ENCODE measurements at places on chromosomes 7 and 10.

- no peak for DNase-seq
Measured at GRCh38 chr7:70512144-70512543, 619.8 kb upstream of the GALNT17 start.

GRCh38 chr7:44373418-44373740 lies 48.0 kb upstream of the CAMK2B start:
- DNase-seq = no peak

GRCh38 chr7:126533715-126534114 lies 719.0 kb downstream of the GRM8 start:
- peak; percentile 84 for DNase-seq

DNA sequence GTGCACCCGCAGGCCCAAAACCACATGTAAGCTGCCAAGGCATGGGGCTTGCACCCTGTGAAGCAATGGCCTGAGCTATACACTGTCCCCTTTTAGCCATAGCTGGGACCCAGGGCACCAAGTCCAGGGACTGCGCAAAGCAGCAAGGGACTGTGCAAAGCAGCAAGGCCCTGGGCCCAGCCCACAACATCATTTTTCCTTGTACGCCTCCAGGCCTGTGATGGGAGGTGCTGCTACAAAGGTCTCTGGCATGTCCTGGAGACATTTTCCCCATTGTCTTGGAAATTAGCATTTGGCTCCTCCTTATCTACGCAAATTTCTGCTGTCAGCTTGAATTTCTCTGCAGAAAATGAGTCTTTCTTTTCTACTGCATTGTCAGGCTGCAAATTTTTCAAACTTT lies 24.8 kb downstream of the ARHGAP19 start:
- DNase-seq = no peak

DNA sequence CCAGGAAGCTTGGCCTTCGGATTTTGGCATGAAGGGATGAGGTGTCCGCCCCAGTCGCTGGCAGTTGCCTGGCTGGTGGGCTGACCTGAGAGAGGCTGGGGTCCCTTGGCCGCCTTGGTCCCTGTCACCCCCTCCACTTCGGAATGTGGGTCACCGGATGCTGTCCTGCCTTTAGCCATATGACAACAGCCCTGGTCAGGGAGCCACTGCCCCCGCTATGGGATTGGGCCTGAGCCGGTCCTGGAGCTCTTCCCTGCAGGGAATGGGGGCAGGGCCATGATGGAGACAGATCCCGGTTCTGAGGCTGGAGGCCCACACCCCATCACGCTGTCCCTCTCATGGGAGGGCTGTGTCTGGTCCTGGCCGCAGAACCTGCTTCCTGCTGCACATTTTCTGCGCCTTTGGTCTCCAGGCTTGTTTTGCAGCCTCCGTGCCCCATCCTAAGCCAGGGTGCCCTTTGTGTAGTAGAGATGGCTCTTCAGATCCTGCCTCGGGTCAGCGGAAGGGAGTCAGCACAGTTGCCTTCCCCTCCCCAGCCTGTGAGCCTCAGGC lies 22.6 kb downstream of the PFKFB3 start:
- DNase-seq = no peak

DNA sequence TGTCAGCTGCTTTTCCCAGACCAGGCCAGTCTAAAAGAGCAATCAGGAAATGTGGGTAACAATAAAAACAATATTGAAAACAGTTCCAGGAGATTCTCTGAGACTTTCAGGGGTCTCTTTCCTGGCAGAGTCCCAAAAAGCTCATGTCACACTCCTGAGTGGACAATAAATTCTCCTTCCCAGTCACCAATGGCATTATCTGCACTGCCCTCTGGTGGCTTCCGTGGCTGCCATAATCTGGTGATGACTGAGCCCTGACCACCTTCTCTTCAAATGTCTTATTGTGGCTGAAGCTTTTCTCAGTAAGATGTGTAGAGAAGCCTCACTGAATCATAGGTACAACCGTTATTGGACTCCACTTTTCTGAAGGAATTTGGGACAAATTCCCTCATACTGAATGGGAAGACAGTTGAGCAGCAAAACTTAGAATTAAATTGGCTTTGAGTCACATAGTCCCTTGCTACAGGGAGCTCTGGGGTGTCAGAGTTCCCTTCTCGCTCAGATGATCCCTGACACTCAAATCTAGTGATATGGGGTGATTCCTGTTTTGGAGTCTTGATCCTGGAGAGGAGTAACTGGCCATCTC lies 24.4 kb upstream of the ASAH2 start:
- DNase-seq = no peak

- no peak for DNase-seq
Measured at GRCh38 chr7:157193274-157193673, 54.5 kb downstream of the UBE3C start.

DNA sequence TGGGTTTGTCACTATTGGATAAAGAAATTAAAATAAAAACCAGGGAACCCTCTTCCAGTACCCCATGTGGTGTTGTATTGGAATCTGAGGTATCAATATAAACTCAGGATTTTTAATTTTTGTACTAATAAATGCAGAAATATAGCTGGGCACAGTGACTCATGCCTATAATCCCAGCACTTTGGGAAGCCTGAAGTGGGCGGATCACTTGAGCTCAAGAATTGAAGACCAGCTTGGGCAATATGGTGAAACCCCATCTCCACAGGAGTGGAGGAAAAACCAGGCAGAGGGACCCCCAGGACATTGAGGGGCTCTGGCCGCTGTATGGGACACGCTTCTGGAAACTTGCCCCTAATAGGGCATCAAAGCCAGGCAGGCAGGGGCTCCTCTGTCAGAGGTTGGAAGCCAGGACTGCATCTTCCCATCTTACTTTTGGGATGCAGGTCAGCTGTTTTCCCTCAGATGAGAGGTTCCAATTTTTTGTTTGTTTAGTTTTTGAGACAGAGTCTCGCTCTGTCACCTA lies 11.1 kb downstream of the ADIRF start:
- DNase-seq = no peak

DNA sequence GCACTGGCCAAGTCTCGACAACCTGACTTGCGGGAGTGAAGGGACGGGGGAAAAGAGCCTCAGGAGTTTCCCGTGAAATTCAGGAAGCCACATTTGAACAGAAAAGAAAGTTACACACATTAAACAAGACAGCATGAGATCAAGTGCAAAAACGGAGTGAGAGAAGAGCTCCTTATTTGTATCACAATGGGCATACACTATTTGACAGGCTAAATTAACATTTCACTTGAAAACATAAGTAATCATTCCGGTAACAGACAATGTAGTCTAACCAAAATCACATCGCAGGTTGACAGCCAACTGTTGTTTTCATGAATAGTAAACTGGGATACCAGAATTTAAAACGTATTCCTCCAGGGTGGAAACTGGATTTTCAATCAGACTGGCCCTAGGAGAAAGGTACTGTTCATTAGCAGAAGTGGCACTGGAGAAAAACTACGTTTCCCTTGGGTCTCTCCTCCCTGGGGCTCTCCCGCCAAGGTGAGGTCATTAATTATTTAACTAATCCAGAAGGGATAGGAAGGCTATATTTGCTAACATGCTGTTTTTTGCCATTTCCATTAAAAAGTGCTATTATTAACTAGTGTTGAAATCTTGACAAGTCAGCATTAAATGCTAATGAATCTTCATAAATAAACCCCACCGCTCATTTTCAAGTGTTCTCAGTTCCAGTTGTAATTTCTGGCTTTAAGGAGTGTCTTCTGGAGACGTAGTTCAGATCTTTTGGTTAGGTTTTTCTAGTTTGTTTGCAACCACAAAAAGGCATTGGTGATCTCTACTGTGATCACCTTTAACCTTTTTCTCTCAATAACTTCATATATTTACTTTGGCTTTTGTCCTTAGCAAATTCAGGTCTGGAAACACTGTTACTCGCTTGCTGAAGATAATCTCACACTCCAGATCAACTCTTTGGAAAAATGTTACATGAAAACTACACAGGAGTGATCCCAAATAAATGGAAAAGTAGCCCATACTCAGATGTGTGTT lies 25.1 kb downstream of the RHEB start:
- no peak for DNase-seq

GRCh38 chr7:40747856-40748255 lies 613.1 kb downstream of the SUGCT start:
- no peak for DNase-seq
